ENCODE measurements at places on chromosomes 1 and 21.

GRCh38 chr1:10724948-10725847 lies 71.2 kb downstream of the CASZ1 start:
- no peak for DNase-seq

- DNase-seq = peak; percentile 50
Observed at GRCh38 chr1:94646786-94647555, 105.4 kb upstream of the F3 start.

DNA sequence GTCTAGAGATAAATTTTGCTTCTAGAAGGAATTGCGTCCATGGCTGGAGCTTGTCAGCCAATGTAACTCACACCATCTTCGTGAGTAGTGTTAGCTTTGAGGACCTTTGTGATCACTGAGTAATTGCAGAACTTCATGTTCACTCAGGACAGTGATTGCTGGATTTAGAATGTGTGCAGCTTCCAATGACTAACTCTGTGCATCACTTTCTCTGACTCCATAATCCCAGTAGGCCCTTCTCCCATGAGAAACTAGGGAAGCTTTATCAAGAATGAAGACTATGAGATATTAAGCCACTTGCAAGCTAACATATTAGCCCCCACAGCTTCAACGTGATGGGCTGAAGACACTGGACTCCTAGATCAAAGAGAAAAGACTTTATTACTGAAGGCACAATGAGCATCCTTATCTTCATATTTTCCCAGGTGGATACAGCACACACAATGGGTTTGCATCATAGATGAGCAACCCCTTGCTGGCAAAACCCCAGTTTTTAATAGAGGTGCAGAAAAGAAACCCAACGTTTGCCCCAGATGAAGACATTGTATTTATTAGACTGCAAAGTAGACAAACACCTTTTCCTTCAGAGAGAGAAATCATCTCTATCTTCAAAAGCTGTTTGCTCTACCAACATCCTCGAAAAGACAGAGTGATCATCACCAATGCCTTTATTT lies 561.0 kb downstream of the LTN1 start:
- no peak for DNase-seq

GRCh38 chr1:57820356-57821095 lies 396.7 kb upstream of the DAB1 start:
- DNase-seq = no peak

DNA sequence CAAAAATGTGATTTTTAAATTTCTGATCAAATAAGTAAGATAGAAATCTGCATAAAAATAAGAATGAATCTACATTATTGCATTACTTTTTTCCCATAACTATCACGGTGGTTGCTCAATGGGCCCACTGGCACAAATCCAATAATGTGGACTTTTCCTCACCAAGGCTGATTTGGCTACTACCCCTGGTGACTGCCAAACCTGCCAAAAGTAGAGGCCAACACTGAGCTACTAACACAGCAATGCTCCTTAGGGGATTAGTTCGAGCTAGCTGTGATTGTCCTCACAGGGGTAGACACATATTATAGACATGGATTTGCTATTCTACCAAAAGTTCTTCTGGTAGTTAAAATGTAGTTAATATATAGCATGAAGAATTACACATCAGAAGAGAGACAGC lies 107.7 kb upstream of the ZNHIT6 start:
- DNase-seq = peak; percentile 37

DNA sequence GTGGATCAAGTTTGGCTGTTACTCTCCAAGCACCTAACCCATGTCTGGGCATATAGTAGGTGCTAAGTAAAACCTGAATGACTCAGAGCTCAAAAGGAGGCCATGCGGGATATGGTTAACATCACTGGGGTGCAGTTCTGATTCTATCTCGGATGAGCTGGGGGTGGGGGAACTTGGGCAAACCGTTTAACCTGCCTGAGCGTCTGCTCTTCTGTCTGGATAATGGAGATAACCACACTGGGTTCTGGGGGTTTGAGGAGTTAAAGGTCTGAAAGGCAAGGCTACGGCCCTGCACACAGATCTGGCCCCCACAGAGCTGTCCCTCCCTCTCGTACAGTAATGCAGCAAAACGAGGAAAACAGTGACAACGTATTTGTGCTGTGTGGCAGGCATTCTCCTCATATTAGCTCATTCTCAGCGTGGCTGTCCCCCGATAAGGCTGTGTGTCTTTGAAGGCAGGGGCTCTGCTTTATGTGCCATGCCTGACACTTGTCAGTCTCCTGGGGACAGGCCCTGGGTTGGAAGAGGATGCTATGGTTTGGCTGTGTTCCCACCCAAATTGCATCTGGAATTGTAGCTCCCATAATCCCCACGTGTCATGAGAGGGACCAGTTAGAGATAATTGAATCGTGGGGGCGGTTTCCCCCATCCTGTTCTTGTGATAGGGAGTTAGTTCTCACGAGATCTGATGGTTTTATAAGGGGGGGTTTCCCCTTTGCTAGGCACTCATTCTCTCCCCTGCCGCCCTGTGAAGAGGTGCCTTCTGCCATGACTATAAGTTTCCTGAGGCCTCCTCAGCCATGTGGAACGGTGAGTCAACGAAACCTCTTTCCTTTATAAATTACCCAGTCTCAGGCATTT lies 6.8 kb upstream of the ALDH4A1 start:
- no peak for DNase-seq

DNA sequence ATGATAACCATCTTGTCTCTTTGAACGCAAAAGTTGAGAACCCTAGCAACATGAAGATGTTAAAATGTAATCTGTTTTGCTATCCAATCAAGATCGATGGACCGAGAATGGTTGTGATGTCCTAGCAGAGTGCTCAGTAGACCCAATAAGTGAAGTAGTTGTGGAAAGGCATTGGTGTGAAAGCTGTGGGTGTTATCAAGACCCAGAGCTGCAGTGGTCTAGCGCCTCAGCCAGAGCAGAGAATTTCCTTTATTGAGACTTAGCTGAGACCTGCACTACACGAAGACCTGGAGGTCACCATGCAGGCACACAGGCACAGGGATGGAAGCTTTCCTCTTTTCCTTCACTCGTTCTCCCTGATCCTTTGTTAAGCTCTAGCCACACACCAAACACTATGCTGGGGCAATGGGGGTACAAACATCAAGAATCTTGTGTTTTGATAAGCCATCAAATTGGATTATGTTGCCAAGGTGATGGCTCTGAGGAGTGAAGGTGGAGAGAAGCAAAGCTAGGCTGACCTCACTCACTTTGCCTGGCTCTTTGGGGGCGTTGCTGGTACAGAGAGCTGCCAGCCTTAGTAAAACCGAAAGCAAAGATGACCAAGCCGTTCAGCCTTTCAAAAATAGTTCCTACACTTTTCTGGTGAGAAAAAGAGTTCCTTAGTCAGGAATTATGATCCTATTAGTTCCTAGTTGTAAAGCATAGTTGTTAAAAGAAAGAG lies 24.1 kb downstream of the METTL13 start:
- no peak for DNase-seq

- DNase-seq = peak; percentile 99
Observed at GRCh38 chr1:223504741-223505140, 111.5 kb downstream of the CCDC185 start.

GRCh38 chr1:116763787-116764465 lies 9.7 kb downstream of the CD2 start:
- DNase-seq = peak; percentile 47

- no peak for DNase-seq
Observed at GRCh38 chr1:44505210-44505993, 100.3 kb downstream of the RNF220 start.

DNA sequence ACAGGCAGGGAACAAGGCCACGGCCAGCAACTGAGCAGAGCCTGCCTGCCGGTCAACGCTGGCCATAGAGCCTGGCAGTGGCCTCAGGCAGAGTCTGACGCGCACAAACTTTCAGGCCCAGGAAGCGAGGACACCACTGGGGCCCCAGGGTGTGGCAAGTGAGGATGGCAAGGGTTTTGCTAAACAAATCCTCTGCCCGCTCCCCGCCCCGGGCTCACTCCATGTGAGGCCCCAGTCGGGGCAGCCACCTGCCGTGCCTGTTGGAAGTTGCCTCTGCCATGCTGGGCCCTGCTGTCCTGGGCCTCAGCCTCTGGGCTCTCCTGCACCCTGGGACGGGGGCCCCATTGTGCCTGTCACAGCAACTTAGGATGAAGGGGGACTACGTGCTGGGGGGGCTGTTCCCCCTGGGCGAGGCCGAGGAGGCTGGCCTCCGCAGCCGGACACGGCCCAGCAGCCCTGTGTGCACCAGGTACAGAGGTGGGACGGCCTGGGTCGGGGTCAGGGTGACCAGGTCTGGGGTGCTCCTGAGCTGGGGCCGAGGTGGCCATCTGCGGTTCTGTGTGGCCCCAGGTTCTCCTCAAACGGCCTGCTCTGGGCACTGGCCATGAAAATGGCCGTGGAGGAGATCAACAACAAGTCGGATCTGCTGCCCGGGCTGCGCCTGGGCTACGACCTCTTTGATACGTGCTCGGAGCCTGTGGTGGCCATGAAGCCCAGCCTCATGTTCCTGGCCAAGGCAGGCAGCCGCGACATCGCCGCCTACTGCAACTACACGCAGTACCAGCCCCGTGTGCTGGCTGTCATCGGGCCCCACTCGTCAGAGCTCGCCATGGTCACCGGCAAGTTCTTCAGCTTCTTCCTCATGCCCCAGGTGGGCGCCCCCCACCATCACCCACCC lies at the start of gene TAS1R3:
Gene TAS1R3 (plus strand): TSS at position 213 of the 898 bp plus-strand sequence. CDS start 66 bp downstream, at position 279.
- peak; percentile 64 for DNase-seq

GRCh38 chr1:9093091-9093490 lies 23.7 kb upstream of the SLC2A5 start:
- no peak for DNase-seq

- no peak for DNase-seq
Observed at GRCh38 chr1:76142771-76143540, 68.4 kb downstream of the ST6GALNAC3 start.

- DNase-seq = no peak
Observed at GRCh38 chr21:40639616-40640194, 207.3 kb downstream of the DSCAM start.

- DNase-seq = peak; percentile 75
Observed at GRCh38 chr1:155970531-155971167, 7.7 kb downstream of the ARHGEF2 start.

- peak; percentile 66 for DNase-seq
Observed at GRCh38 chr1:23224739-23225648, 7.7 kb upstream of the HTR1D start.

DNA sequence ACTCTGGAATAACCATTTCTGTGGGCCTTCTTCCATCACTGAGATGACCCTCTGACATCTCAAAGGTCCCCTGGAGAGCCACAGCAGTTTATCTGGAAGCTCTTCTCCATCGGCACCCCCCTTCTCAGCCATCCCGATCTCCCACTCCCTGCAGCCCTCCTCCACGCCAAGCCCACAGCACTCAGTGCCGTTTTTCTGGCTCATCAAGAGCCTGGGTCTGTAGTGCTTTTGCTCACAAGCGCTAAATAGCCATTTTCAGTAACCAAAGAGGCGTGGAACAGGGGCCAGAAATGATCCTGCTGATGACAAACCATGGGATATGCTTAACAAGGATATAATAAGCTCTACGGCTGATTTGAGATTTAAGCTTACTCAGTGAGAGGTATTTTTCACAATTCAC lies 17.6 kb downstream of the SEC16B start:
- no peak for DNase-seq

GRCh38 chr1:14875524-14876509 lies 277.3 kb downstream of the KAZN start:
- DNase-seq = no peak

DNA sequence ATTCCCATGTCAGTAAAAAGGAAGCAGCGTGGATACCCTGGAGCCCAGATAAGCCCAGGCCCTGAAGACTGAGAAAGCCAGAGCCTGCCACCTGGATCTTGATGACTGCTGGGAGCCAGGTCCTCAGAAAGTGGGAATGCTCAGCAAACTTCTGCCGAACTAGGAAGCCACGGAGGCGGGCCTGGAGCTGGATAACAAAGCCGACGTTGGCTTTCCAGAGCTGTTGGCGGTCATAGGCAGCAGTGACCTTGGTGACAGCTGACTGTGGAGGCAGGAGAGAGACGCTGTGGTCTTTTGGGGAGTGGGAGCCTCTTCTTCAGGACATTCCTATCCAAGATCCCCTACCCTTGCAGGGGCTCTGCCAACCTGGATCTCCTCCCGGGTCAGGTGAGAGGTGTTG lies 24.4 kb downstream of the IQGAP3 start:
- no peak for DNase-seq

GRCh38 chr1:39103328-39104157 lies 77.4 kb downstream of the NDUFS5 start:
- DNase-seq = peak; percentile 80

- DNase-seq = no peak
Observed at GRCh38 chr21:31624961-31625491, 34.5 kb upstream of the SOD1 start.

- DNase-seq = peak; percentile 41
Observed at GRCh38 chr1:43930168-43930948, 3.2 kb upstream of the ARTN start.

- no peak for DNase-seq
Observed at GRCh38 chr1:89578946-89579684, 53.8 kb upstream of the LRRC8C start.

GRCh38 chr1:2583331-2583791 lies 3.2 kb upstream of the PRXL2B start:
- no peak for DNase-seq

DNA sequence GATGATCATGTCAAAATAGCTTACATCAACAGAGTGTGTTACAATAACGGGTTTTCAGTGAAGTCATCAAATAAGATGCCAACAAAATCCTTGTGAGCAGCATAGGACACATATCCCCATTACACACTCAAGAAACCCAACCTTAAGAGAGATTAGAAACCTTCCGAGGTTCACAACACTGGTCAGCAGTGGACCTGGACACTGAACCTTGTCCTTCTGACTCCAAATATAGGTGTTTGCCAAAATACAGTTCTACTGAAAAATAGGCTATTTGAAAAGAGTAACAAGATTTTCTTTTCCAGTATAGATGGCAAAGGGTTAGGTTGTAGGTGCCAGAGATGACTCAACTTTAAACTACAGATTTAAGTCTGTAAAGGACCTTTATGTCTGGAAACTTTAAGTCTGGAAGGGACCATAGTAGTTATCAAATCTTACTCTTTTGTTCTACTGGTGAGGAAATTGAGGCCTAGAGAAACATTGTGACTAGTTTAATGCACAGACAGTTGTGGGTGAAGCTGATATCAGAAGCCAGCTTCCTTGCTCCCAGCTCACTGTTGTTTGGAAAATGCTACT lies 811 bp upstream of the REG4 start:
- DNase-seq = no peak

DNA sequence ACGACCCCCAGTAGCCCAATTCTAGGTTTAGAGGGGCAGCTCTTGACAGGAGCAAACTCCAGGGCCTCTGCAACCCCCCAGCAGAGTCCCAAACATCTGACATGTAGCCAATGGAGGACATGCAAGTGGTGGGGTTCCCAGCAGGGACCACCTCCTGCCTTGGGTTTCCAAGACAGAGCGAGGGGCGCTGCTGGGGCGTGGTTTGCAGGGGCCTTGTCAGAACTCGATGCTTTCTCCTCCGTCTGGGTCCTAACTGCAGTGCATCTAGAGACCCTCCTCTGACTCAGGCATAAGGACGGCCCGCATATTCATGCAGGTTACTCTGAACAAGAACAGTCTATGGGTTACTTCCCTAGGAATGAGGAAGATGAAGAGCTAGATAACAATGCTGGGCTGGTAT lies 17.2 kb downstream of the EPHX1 start:
- no peak for DNase-seq

DNA sequence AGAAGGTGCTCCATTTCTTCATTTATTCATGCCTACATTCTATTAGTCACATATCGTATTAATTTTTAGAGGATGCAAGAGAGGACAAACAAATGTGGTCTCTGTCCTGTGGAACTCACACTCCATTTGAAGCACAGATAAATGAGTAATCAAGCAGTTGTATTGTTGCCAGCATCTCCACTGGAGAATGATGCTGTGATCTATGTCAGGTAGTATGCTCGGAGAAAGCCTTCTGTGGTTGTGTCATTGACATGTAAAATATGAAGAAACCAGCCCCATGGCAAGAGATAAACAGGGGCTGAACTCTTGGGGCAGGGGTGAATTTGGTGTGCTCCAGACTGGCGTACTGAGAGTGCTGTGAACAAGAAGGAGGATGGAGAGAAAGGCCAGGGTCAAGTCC lies 101.2 kb downstream of the FASLG start:
- no peak for DNase-seq
